ENCODE measurements at places on chromosomes 5 and 9. TPM values are rescaled to one million over a fixed set of nuclear protein-coding genes. Genes with fewer than 3 reads are reported as not detected.

ZNF879 gene
- 1.6 TPM for polyA plus RNA-seq

SLC31A2 gene
- polyA plus RNA-seq = 41.6 TPM

SPINK1 gene
- polyA plus RNA-seq = 1,188 TPM

- peak; percentile 67 for DNase-seq
Observed at GRCh38 chr5:150497274-150497988, 10.5 kb upstream of the NDST1 start.

- DNase-seq = no peak
Observed at GRCh38 chr9:126482361-126483044, 131.2 kb upstream of the LMX1B start.

DNA sequence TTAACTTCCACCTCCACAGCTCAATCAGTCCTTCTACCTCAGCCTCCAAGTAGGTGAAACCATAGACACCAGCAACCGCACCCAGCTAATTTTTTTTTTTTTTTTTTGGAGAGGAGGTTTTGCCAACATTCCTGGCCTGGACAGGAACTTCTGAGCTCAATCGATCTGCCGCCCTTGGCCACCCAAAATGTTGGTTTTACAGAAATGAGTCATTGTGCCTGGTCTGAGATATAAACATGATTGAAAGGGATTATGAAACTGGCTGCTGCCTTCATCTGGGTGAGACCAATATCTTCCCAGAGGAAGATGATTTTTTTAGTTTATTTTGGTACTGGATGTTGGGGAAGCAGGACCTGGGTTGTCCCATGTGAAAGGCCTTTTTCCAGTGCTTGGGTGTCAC, 9.2 kb downstream of the TAF11L12 start:
- DNase-seq = no peak

- no peak for DNase-seq
Observed at GRCh38 chr5:158928404-158928803, 171.3 kb downstream of the EBF1 start.

GRCh38 chr5:2563046-2563445, 188.4 kb downstream of the IRX2 start:
- DNase-seq = no peak

DNA sequence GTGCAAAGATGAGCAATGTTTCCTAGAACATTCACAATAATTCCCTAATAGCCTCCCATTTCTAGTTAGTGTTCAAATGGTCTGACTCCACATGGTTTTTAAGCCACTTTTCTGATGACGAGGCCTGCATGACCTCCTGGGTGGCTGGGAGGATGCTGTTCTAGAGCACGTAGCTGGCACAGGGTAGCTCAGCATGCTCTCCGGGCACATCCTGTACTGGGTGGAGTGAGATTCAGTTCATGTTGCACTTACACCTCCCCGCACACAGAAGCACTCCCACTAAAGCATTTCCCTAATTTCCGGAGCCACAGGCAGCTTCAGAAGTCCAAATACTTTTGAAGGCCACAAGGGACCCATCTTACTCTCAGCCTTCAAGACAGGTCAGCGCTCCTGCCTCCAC, 159.8 kb upstream of the LHFPL2 start:
- DNase-seq = no peak

- no peak for DNase-seq
Observed at GRCh38 chr5:160030631-160031377, 21.9 kb downstream of the TTC1 start.
